ENCODE measurements at places on chromosomes 12 and 14. TPM values are rescaled to one million over a fixed set of nuclear protein-coding genes. Genes with fewer than 3 reads are reported as not detected.

GPR162 gene
- 5.7 TPM for total RNA-seq

DNA sequence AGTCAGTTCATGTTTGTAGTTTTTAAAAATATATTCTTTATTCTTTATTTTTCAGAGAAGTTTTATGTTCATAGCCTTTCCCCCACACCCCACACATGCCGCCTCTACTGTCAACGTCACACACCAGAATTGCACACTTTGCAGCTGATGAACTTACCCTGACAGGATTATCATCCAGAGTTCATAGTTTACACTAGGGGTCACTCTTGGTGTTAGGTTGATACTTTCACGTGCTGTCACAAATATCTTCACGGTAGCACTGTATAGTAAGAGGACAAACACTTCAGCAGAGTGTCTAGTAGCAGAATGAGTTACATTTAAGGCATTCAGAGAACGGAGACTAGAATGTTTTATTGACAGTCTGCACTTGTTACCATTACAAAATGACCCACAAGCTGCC lies 5.1 kb downstream of the DPPA3 start:
- DNase-seq, result no peak

GRCh38 chr12:107859367-107859766 lies 84.9 kb downstream of the ASCL4 start:
- no peak for DNase-seq

- DNase-seq, result no peak
Measured at GRCh38 chr12:105359856-105360255, 29.4 kb downstream of the C12orf75 start.

DNA sequence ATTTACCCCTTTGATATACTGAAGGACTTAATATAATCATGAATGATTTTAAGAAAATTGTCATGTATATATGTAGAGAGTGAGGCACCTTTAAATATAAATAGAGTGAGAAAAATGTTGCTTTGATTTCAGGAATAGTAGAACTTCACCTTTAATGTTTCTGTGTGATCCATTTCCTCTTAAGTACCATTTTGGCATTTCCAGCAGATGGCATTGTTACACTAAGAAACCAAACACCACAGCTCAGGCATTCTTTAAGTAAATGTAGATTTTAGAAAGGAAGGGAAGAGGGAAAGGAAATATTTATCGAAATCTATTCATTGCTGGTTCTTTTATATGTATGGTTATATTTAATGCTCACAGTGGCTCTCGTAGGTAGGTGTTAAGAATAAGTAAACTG lies 556.7 kb upstream of the FBXO33 start:
- DNase-seq, result no peak

DNA sequence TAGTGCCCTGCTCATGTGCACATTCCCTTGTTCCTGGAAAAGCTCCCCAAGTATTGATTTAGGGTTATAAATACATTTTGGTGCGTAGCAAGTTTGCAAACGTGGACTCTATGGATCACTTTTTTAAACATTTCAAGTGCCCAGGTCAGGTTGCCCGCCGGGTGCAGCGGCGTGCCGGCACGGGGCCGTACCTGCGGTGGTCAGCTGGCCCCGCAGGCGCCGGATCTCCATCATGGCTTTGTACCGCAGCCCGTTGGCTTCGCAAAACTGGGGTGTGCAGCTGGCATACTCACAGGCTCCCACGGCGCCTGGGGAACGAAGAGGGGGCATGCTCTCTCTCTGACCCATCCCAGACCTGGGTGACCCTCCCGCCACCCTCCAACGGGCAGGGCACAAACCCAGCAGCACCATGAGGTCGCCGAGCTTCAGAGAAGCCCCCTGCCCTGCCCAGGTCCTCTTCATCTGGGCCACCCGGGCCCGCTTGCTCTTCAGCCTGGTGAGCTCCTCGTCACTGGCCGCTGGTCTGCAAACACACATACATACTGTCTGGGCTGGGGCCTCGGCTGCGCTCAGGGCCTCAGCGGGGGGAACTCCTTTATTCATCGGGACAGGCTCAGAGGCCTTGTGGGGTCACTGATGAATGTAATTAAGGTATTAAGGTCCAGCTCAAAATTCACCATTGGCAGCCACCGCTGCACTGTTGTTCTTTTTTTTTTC lies 35.1 kb downstream of the DHX37 start:
- DNase-seq, result no peak

FBXW8 gene
- 10.4 TPM for total RNA-seq

GRCh38 chr12:21788089-21788983 lies 13.8 kb upstream of the KCNJ8 start:
- no peak for DNase-seq

DNA sequence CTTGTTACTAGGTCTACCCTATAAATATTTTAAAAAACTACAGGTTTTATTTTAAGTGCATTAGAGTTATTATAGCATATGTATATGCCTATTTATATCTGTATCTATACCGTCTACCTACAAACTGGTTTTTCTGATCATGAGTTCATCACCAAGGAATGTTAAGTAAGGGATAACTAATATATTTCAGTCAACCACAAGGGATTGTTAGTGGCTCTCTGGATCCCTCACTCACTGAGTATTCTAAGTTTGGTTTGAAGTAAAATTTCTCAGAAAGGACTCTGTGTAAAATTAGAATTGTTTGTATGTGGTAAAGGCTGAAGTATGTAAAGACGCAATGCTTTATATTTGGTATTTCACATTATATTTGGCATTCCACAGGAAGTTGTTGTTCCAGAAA lies 4.8 kb downstream of the EPYC start:
- DNase-seq, result no peak

DNA sequence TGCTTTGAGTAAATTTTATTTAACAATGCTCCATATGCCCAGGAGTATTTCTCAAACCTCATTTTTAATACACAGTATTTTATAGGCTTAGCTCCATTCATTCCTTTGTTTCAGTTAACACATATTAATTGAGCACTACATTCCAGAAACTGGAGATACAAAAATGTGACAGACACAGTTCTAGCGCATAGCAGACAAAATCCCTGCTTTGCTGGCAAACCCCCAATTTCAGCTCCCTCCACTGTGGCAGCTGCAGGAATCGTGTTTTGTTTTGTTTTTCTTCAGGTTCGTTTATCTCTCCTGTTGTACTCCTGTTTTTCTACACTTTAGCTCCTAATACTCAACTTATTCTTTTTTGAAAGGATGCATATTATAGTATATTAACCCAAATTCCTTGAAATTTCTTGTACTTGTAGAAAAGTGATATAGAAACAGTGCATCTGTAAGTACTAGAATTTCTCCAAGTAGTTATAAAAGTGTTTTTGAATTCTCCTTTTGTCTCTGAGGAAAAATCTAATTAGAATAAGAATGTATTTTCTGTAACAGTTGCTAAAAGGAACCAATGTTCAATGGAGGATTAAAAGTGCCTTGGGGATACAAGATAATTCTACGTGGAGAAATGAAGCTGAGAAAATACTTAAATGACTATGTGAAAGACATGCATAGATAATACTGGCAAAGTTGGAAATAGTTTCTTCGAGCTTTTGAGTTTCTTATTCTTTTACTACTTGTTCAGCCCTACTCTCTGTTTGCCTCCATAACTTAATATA lies 6.4 kb upstream of the RAB21 start:
- no peak for DNase-seq

AMHR2 gene
- 0.43 TPM for total RNA-seq

KITLG gene
- 9.0 TPM for total RNA-seq

DNA sequence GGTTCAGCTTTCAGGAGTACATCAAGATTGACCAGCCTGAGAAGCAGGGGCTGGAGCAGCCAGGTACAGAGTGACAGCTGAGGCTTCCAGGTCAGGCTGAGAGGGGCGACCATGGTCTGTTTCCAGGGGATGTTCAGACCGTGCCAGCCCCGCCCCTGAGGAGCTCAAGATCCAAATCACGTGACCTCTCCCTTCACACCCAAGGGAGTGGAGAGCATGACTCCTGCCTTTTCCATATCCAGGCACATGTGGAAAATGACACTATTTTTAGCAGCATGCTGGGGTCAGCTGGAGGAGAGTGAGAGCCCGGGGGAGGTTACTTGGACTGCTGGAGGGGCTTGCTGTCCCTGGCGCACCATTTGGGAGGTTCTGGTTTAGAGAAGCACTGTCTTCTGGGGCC lies 92.7 kb downstream of the B4GALNT3 start:
- DNase-seq, result no peak

DNA sequence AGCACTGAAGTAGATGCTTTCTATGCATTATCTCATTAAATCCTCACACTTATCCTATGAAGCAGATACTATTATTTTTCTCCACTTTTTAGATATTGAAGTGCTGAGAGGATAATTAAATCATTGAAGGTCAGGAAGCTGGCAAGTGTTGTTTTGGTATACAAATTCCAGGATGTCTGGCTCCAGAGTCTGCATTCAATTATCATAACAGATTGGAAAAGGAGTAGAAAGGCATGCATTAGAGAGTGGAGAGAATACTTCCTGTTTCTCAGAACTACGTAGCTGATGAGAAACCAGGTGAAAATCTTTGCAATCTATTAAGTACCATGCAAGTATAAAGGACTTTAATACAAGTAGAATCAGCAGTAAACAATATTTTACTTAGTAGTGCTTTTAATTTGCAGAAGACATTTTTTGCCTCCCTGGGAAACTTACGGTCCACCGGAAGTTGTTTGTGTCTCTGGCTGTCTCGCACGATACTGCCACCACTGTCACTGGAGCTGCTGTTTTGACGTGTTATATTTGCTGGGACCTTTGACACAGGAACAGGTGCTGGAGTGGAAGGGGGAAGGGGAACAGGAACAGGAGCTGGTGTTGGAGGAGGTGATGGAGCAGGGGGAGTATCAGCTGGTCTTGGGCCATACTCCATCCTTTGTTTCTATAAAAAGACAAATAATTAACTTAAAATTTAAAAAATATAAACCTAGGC lies 158.0 kb downstream of the EPS8 start:
- DNase-seq, result no peak

SRRM4 gene
- total RNA-seq, result 0.59 TPM

GRCh38 chr12:105222726-105223351 lies 13.1 kb downstream of the APPL2 start:
- DNase-seq, result no peak

DNA sequence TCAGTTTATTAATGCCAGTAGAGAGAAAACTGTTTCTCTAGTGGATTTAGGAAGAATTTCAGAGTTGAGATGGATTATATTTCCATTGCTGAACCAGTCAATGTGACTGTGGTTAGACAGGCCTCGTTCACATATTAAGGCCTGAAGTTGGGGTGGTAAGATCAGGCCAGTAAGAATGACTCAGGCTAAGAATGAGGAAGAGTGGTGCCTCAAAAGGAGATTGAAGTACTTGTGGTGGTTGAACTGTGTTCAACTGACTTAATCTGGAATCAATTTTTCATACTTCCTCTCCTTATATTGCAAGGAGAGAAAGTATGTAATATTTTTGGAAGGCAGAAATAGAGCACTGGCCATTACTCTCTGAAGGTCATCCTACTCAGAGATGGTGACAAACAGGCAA lies 37.8 kb upstream of the ATF7IP start:
- DNase-seq, result no peak

GRCh38 chr14:33686856-33687255 lies 264.0 kb downstream of the EGLN3 start:
- no peak for DNase-seq

OR4E2 gene
- not detected for total RNA-seq
